CD4-positive, alpha-beta T cell treated with Interleukin-15 for 4 hours (primary cell): ENCODE measurements at places on chromosomes 1 and 21.

GRCh38 chr1:25011943-25012638 lies 82.0 kb upstream of the RUNX3 start:
- DNase-seq: no peak

- no peak for DNase-seq
Observed at GRCh38 chr1:241819340-241819866, 28.6 kb upstream of the EXO1 start.

DNA sequence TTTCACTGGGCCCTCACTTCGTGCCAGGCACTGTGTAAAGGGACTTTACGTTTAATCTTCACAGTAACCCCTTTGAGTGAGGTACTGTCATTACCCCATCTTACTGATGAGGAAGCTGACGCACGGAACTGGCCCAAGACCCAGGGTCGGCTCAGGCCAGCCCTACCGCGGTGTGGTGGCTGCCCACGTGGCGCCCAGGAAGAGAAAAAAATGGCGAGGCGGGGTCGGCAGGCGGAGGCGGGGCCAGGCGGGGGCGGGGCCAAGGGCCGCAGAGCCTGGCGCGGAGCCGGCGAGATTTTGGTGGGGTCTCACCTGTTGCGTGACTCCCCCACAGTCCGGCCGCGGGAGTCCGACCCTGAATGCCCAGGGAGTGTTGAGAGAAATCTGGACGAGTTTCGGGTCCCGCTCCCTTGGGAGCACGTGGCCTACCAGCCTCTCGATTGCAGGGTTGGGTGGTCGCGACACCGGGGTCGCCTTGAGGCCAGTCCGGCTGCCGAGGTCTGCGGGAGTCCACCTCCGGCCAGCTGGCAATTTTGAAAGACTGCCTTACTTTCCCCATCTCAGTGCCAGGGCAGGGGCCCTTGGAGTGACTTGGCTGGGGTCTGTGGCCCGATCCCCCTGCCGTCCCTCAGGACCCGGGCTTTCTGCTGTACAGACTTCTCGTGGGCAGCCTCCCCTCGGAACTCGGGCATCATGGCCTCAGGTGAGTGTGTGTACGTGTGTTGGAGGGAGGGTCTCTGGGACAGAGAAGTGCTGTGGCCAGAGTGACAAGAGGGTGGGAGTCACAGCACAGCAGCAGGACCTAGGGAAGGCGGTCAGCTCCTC lies at the start of the genes AMPD2 and GNAT2:
TSS of gene AMPD2 (plus strand) at position 262 of the 825 bp plus-strand sequence. CDS start 1,339 bp downstream, outside the sequence.
TSS of gene GNAT2 (minus strand) at position 41 of the 825 bp plus-strand sequence. CDS start 6,746 bp downstream, outside the sequence.
- DNase-seq: peak; percentile 65

DNA sequence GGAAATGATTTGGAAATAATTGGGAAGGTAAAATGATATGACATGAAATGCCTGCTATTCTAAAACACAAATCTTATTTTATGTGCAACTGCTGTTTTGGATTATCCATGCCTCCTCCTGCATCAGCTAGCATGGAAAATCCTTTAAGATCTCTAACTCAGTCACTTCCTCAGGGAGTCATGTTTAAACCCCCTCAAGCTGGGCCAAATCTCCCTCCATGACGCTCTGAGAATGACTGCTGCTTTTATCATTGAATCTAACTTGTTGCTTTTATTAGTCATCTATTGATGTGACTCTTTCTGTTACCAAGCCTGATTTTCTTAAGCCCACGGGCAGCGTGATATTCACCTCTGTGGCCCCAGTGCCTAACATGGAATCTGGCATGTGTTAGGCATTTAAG lies 324.8 kb downstream of the DISC1 start:
- no peak for DNase-seq

GRCh38 chr1:87421809-87422208 lies 93.1 kb downstream of the LMO4 start:
- no peak for DNase-seq

DNA sequence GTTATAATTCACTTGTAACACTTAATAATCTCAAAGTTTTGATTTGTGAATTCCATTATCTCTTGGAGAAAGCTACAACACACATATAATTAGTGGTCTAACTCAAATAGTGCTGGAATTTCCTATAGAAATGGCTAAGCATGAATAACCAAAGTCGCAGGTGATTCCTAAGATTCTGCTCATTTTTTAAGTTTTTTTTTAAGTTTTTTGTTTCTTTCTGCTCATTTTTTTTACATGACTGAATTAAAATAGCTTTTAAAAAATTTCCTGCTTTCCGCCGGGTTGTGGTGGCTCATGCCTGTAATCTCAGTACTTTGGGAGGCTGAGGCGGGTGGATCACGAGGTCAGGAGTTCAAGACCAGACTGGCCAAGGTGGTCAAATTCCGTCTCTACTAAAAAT lies 90.4 kb downstream of the APP start:
- no peak for DNase-seq

DNA sequence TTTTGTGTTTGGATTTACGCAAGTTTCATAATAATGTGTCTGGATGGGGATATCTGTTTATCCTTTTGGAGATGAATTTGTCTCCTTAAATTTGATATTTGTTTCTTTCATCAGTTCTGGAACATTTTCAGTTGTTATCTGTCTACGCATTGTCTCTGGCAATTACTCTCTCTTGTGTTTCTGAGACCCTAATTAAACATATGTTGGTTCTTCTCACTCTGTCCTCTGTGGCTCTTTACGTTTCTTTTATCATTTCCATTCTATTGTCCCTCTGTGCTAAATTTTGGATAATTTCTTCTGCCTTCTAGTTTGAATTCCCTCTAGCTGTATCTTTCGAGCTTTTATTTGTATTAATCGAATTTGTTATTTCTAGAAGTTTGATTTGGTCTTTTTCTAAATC lies 17.5 kb upstream of the PRELP start:
- no peak for DNase-seq

DNA sequence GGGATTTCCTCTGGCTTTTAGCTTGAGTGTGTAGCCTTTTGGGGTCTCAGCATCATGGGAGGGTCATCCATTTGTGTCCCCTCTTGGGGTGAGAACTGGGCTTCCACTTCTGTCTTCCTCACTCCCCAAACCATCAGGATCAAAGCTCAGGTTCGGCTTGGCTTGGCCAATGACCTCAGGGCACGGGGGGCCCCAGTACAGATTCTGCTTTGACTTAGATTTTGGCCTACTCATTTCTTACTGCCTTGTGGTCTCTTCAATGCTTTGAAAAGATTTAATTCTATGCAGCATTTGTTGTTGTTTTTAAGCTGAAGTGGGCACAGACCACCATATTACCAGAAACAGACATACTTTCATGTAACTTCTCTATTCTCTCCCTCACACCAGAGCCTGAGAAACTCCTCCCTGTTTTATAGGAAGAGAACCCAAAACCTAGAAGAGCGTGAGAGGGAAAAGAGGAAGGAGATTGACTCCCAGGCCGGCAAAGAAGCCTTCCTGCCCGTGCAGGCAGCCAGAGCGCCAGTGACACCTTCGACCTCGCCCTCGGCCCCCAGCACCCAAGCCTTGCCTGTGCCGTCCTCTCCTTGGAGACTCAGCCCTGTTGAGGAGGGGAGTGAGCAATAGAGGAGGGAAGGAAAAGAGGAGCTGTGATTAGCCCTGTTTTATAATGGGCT lies 1.9 kb upstream of the S100A3 start:
- no peak for DNase-seq

GRCh38 chr21:42594616-42595282 lies 58.7 kb upstream of the PDE9A start:
- DNase-seq: no peak
